Upper lobe of left lung (tissue), 6 donors: ENCODE measurements at places on chromosomes 6 and 20.

DNA sequence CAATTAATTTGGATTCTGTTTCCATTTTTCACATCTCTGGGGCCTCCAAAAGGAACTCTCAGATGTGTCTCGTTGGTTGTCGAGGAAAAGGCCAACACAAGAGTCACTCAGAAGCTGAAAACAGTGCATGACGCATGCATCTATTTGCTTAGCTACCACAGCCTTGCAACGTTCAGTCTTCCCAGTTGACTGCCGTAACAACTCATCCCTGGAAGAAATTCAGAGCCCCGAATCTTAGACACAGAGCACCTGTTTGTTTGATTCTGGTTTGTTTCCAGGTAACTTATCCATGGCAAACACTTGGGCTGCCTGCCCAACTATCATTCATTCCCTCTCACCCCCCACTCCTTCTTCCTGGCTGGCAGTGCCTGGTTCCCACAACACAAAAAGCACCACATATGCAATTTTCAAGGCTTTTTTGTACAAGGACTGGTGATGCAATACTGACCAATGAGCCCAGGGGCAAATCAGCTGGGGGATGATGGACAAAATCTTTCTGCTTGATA lies 60.5 kb downstream of the ZMYND8 start:
- H3K27ac ChIP-seq: no peak overlapping the region
- H3K27me3 ChIP-seq: no peaks in the 10 kb centered on the region
- peaks cover 31% of the 10 kb centered on the region for H3K36me3 ChIP-seq
- H3K4me3 ChIP-seq: no peak overlapping the region
- DNase-seq: no peak

- peak overlapping the region; percentile 96 for H3K27ac ChIP-seq
- no peak for DNase-seq
- peaks cover 80% of the 10 kb centered on the region for H3K4me1 ChIP-seq
- no peaks in the 10 kb centered on the region for H3K27me3 ChIP-seq
Observed at GRCh38 chr20:17966432-17967310, 1.9 kb downstream of the SNX5 start.

DNA sequence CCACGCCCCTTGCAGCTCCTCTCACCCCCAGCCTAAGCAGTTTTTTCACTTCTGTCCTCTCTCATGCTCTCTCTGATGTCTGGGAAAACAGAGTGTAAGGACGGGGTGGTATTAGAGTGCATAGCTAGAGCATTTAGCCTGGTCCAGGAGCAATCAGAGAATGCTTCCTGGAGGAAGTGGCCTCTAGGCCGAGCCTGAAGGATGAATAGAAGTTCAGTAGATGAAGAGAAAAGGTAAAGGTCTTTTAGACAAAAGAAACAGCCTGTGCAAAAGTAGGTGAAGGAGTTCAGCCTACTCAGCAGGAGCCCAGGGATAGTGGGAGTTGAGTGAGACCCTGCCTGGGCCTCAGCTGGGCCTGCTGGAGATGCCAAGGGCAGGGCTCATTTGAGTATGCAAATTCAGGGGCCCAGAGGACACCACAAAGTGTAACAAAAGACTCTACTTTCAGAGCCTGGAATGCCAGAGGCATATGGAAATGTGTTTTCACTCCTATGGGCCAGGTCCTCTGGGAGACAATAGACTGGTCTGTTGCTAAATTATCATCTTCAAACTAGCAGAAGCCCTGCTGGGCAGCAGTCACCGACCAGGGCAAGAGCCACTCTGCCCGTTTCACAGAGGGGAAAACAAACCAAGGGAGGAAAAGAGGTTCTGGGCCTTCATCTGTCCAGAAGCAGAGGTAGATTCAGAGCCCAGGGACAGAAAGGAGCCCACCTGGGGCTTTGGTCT lies 19.7 kb upstream of the TM9SF4 start:
- DNase-seq: no peak
- H3K27me3 ChIP-seq: no peaks in the 10 kb centered on the region
- no peak overlapping the region for H3K4me3 ChIP-seq
- no peak overlapping the region for H3K27ac ChIP-seq
- no peaks in the 10 kb centered on the region for H3K36me3 ChIP-seq

- H3K27me3 ChIP-seq: no peaks in the 10 kb centered on the region
- no peaks in the 10 kb centered on the region for H3K4me1 ChIP-seq
Observed at GRCh38 chr6:85435851-85436250, 14.0 kb upstream of the NT5E start.

DNA sequence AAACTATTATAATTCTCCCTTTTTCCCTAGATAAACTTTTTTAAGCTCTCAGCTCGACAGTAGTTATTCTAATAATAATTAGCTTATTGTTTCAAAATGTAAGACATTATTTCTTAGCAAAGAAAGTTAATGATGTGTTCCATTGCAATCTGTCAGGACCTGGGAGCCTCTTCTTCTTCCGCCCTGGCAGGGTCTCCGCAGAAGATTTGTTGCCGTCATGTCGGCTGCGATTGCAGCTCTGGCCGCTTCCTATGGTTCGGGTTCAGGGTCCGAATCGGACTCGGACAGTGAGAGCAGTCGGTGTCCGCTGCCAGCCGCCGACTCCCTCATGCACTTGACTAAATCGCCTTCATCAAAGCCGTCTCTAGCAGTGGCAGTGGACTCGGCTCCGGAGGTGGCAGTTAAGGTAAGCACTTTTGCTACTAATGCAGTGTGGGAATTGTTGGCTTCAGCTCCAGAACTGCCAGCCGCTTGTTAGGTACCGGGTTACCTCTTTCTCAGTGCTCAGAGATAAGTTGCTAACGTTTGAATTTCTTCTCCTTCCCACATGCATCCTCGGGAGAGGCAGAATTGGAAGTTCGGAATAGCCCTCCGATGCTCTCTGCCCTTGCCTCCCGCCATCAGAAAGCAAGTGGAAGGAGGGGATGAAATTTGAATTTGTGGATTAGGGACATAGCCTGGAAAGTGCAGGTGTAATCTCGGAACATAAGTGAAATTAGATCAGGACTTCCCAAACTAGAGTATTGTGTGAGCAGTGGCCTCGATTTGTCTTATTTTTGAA lies at the start of gene CDC40:
TSS of gene CDC40 (plus strand) at position 200 of the 781 bp plus-strand sequence. CDS start at position 218, 18 bp downstream.
- H3K4me1 ChIP-seq: peaks cover 34% of the 10 kb centered on the region
- no peaks in the 10 kb centered on the region for H3K36me3 ChIP-seq
- H3K4me3 ChIP-seq: peak within 1 kb of the TSS; percentile 72
- DNase-seq: peak; percentile 73

DNA sequence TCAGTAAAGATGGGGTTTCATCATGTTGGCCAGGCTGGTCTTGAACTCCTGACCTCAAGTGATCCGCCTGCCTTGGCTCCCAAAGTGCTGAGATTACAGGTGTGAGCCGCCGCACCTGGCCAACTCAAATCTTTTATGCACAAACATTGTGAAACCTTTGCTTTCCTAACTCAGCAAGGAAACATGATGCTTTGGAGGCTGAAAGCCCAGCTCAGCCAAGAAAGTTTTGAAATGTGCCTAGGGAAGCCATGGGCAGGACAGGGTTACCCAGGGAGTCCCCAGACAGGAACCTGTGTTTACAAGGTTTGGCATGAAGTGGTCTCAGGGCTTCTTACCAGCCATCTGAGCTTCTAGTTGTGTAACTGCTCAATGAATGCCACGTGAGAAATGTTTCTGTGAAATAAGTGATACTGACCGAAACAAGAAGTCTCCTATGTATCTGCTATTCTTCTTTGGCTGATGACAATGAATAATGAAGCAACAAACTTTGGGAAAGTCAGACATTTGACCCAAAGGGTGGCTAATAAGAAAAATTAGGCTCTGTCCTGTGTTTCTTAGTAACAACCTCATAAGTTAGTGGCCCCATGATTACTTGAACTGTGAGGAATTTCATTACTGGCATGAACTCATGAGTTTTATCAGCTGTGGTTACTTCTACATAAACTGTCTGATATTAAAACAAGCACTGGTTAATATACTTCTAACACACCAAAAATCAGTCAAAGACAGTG lies 163.5 kb downstream of the KIF6 start:
- no peaks in the 10 kb centered on the region for H3K27me3 ChIP-seq
- H3K27ac ChIP-seq: no peak overlapping the region
- H3K4me3 ChIP-seq: no peak overlapping the region
- peaks cover 10% of the 10 kb centered on the region for H3K4me1 ChIP-seq
- DNase-seq: no peak

DNA sequence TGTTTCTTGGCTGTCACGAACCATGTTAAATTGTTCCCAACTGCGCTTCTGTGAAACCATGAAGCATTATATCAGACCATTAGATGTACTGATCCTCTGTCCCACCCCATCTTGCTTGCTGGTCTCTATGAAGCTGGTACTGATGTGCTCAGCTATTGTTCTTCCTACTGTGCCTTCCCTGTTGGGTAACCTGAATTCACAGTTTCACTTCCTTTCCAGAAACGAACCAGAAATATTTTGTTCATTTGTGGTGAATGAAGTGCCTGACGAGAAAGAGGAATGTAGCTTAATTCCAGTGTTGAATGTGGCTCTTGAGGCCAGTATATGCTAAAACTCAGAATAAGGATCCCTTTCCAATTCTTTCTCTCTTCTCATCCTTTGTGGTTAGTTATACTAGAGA lies 58.1 kb upstream of the SNAP91 start:
- H3K27ac ChIP-seq: no peak overlapping the region
- no peak overlapping the region for H3K4me3 ChIP-seq
- DNase-seq: no peak
- H3K4me1 ChIP-seq: no peaks in the 10 kb centered on the region
- H3K36me3 ChIP-seq: no peaks in the 10 kb centered on the region
- H3K27me3 ChIP-seq: no peaks in the 10 kb centered on the region

DNA sequence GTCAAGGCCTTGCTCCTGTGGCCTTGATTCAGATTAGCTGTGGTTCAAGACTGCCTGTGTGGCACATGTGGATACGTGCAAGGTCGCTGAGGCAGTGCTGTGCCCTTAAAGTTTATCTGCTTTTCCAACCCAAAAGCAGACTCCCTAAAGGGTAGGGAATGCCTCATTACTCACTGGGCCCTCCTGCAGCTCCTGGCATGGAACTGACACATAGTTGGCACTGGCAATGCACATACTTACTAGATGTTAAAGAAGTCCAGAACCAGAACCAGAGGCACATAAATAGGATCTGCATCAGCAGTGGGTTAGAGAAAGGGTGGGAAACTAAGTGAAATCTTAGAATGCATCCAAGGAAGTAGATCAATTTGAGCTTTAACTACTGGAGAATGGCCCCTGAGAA lies 90.6 kb upstream of the MLN start:
- DNase-seq: no peak
- H3K27ac ChIP-seq: no peak overlapping the region
- H3K27me3 ChIP-seq: no peaks in the 10 kb centered on the region
- H3K4me1 ChIP-seq: peaks cover 10% of the 10 kb centered on the region
- H3K4me3 ChIP-seq: no peak overlapping the region

DNA sequence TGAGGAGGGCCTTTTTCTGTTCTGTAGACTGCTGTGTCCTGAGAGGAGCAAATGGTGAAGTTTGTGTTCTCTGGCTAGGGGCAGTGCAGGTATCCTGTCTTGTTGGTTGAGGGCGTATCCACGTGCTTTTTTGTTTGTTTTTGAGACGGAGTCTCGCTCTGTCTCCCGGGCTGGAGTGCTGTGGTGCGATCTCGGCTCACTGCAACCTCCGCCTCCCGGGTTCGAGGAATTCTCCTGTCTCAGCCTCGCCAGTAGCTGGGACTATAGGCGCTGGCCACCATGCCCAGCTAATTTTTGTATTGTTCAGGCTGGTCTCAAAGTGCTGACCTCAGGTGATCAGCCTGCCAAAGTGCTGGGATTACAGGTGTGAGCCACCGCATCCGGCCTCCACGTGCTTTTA lies 10.8 kb upstream of the PXDC1 start:
- no peaks in the 10 kb centered on the region for H3K36me3 ChIP-seq
- DNase-seq: no peak
- no peak overlapping the region for H3K4me3 ChIP-seq
- no peaks in the 10 kb centered on the region for H3K4me1 ChIP-seq
- no peak overlapping the region for H3K27ac ChIP-seq
- no peaks in the 10 kb centered on the region for H3K27me3 ChIP-seq

- no peak overlapping the region for H3K4me3 ChIP-seq
- no peaks in the 10 kb centered on the region for H3K27me3 ChIP-seq
- H3K36me3 ChIP-seq: no peaks in the 10 kb centered on the region
- peak overlapping the region; percentile 31 for H3K27ac ChIP-seq
- no peak for DNase-seq
- peaks cover 12% of the 10 kb centered on the region for H3K4me1 ChIP-seq
Observed at GRCh38 chr20:1623501-1624205, 3.8 kb upstream of the SIRPB1 start.

DNA sequence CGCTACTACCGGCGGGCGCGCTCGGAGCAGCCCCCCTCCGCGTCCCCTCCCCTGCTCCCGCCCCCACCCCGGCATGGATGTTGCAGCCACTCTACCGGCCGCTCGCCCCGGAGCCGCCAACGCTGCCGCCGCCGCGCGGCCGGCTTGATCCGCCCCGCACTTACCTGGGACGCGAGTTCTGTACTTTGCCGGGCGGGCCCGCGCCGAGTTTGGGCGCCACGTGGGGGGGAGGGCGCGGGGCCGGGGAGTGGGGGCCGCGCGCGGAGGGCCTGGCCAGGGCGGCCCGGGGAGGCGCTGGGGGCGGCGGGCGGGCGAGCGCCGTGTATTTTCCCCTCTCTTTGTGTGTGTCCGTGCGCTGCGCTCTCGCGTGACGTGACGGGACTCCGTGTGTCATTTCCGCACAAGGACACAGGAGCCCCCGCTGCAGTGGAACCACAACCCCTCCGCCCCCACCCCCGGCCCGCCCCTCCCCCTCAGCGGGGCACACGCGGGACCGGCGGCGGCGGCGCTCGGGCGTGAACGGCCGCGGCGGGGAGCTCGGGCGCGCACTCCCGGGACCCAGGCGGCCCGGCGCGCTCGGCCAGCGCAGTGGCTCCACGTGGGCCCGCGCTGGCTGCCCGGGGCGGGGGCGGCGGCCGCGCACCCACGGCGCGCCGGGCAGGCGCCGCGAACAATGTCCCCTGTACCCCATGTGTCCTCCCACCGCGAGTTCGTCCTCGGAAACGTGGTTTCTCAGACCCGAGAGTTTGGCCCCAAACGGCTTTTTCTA lies at the start of gene BEND3:
TSS of gene BEND3 (minus strand) at position 590 of the 769 bp plus-strand sequence. CDS start 16,230 bp downstream, outside the sequence.
- DNase-seq: peak; percentile 29
- peak within 1 kb of the TSS; percentile 74 for H3K27ac ChIP-seq
- H3K4me3 ChIP-seq: peak within 1 kb of the TSS; percentile 82
- no peaks in the 10 kb centered on the region for H3K27me3 ChIP-seq

GRCh38 chr20:22578221-22579118 lies 5.9 kb downstream of the FOXA2 start:
- peak; percentile 85 for DNase-seq
- H3K4me1 ChIP-seq: peaks cover 8% of the 10 kb centered on the region
- peaks cover 13% of the 10 kb centered on the region for H3K27me3 ChIP-seq
- no peaks in the 10 kb centered on the region for H3K36me3 ChIP-seq
- H3K27ac ChIP-seq: peak overlapping the region; percentile 89

DNA sequence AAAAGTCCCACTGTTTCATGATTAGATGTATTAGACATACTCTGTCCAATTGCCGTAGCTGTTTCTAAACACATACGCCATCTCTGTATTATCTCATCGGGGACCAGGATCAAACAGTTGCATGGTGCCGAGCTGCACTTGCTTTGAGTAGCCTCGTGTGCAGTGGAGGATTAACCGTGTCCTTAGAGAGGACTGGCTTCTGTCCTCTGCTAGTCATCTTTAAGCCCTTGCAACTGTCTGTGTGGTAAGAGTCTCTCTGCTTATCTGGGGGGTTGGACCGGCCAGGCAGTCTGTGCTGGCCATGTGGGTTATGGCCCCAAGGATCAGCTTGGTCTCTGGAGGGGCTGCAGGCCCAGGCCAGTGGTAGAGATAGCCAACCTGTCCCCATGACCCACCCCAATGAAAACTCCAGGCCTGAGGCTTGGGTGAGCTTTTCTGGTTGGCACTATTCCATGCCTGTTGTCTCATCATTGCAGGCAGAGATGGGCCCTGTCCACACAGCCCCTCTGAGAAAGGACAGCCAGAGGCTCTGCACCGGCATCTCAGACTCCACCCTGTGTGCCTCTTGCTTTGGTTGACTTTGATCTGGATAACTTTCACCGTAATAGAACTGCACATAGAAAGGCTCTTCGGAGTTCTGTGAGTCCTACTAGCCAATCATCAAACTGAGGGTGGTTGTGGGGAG lies 137.3 kb upstream of the SNX9 start:
- H3K27me3 ChIP-seq: no peaks in the 10 kb centered on the region
- no peak overlapping the region for H3K27ac ChIP-seq
- no peak for DNase-seq
- no peak overlapping the region for H3K4me3 ChIP-seq
- H3K36me3 ChIP-seq: no peaks in the 10 kb centered on the region
